ENCODE measurements at places on chromosomes 1 and 21.

DNA sequence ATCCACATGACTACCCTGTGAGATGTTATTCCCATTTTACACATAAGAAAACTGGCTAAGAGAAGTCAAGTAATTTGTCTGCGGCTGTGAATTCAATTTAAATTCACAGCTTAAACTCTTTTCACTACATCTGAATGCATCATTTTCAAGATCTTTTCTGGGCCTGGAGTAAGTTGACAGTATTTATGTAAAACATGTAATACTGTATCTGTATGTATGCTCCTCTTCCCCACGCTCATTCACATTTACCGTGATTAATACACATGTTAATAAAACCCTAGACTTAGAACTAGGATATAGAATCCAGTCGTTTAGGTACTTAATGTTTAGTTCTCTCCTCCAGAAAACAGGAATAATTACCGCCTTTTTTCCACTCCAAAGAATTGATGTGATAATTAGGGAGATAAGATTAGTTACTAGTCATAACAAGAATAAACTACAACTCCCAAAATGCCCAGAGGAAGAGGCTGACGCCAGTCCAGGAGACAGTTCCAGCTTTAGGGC lies 442 bp upstream of the PPP1R12B start:
- no peak for DNase-seq

DNA sequence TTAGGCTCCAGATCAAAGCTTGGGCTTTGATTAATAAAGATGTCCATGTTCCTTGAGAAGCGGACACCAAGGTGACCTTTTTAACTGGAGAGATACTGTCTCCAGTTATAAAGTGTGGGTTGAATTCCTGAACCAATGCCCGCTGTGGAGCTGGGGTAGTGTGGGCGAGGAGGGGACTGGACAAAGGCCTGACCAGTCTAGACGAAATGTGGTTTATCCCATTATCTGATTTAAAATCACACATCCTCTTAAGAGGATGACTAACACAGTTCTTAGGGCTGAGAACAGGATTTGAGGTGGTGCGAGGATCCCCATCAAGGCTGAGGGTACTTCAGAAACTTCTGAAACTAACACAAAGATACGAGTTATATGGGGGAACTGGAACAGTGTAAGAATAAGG lies 84.5 kb upstream of the GCLM start:
- DNase-seq, result no peak

GRCh38 chr1:85379203-85380136 lies 85.5 kb downstream of the DDAH1 start:
- no peak for DNase-seq

DNA sequence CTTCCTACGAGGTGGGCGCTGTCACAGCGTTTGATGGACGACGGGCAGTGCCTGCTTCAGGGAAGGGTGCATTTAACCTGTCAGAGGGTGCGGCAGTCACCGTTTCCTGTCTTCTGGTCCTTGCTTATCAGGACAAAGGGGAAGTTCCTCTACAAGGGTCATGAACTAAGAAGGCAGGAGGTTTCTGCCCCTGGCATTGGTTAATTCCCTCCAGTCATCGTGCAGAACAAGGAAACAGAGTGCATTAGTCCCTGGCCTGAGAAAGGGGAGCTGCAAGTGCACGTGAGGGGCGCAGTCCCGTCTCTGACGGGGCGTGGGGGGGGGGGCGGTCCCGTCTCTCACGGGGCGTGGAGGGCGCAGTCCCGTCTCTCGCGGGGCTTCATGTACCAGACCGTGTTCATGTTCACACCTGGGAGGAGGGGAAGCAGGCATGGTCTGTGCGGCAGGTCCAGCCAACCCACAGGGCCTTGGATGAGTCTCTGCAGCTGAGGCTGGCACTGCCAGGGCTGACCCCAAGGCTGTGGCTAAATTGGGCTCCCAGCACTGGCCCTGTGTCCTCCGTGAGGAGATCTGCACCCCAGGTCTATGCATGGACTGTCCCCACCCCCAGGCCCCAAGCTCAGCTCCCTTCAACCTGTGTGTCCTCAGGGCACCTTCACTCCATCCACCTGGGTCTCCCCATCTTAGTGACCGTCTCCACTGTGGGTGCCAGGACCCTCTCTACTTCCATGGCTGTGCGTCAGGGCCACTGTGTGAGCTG lies 89.2 kb upstream of the COL6A1 start:
- no peak for DNase-seq
